ENCODE measurements at places on chromosomes 4 and X.

- no peak for DNase-seq
Observed at GRCh38 chr4:10041036-10041435, 19.7 kb upstream of the SLC2A9 start.

- DNase-seq: no peak
Observed at GRCh38 chr4:146857298-146857697, 88.4 kb downstream of the TTC29 start.

DNA sequence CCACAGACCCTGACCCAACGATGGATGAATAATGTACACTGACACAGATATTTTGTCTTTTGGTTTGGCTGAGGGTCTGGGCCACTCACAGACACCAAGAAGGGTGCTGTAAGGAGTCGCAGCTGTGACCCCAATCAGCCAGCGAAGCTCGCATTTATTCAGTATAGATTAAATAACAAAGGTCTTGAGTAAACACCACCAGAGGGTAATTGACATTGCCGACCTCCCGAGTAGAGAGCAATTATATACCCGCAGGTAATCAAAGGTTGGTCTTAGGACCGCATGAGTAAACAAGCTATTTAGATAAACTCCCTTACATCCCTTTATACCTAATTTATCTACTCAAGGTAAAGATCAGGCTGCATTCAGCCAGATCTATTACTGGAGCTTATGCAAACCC is 297.1 kb downstream of the ADAM29 start:
- no peak for DNase-seq

- DNase-seq: no peak
Observed at GRCh38 chr4:101200561-101200960, 146.8 kb downstream of the PPP3CA start.

GRCh38 chr4:2792711-2793585 is at the start of gene SH3BP2:
TSS of gene SH3BP2 (plus strand) at chr4:2793085. CDS start at chr4:2820618, 27,533 bp downstream.
- DNase-seq: no peak
